CD4-positive, alpha-beta memory T cell (primary cell): ENCODE measurements at places on chromosomes 6 and 20.
A peak's percentile ranks its signal among the peaks of the same experiment; 100 is the strongest.

GRCh38 chr6:90790058-90790457 lies 203.2 kb upstream of the MAP3K7 start:
- no peak for DNase-seq

- peak; percentile 42 for DNase-seq
Measured at GRCh38 chr6:6515691-6516607, 72.6 kb upstream of the LY86 start.

DNA sequence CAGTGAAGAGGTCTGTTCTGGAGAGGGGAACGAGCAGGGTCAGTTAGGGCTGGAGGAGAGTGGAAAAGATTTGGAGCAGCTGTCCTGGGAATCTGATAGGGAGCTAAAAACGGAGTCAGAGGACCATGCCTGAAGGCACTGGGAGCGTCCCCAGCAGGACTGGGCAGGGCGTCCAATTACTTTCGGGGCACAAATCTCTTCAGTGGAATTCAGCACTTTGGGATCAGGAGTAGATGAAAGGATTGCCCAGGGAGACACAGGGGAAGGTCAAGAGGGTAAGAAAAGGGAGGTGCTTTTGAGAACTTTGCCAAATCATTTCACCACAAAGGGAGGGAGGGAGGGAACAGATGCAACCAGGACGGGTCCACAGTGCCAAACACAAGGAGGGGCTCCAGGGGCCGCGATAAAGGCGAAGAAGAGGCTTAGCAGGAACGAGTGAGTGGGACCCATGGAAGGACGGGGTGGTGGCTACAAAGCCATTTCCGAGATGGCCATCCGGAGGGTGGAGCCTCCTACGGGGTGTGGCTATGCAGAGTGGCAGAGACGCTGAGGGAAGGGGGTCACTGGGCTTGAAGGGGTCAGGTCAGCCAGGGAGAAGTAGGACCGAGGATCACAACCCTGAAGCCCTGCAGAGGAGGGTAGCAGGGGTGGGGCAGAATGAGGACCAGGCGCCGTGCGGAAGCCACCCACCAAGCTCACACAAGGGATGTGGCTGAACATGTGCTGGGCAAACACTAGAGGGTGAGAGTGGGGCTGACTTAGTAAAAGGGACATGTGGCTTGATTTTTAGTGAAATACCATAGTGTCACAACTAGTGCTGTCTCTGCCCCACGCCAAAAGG lies 180.0 kb upstream of the RREB1 start:
- no peak for DNase-seq

GRCh38 chr6:20778912-20779311 lies 244.7 kb downstream of the CDKAL1 start:
- no peak for DNase-seq

DNA sequence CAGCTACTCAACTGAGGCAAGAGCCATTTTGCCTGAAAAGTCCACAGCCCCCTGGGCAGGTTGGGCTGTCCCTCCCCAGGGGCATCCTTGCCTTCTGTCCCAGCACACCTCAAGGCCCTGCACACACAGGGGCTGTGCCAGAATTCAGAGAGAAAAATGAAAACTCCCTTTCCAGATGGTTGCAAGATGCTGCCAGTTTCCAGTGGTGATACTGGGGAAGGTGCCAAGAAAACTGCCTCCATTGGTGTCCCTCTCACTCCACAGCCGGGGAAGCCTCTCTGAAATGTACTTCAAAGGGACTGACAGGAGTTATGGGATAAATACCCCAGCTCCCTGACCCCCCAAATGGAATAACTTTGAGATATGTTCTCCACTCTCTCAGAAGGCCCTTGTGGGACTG lies 154.2 kb upstream of the MAFB start:
- DNase-seq = no peak

DNA sequence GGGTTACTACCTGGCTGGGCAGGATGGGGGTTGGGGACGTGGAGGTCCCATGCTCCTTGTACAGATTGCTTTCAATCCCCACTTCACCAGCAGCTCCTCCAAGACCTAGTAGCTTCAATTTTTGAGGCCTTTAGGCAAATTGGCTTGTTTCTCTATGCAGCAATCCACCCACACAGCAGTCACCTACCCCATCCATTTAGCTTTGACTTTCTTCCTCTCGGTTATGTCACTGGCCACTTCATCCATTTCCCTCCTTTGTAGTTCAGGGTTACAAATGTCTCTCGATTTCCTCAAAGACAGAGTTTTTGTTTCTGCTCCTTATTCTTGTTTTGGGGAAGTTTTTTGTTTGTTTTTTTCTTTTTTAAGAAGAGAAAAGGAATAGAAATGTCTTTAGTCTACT lies 33.4 kb upstream of the RSPO4 start:
- no peak for DNase-seq

DNA sequence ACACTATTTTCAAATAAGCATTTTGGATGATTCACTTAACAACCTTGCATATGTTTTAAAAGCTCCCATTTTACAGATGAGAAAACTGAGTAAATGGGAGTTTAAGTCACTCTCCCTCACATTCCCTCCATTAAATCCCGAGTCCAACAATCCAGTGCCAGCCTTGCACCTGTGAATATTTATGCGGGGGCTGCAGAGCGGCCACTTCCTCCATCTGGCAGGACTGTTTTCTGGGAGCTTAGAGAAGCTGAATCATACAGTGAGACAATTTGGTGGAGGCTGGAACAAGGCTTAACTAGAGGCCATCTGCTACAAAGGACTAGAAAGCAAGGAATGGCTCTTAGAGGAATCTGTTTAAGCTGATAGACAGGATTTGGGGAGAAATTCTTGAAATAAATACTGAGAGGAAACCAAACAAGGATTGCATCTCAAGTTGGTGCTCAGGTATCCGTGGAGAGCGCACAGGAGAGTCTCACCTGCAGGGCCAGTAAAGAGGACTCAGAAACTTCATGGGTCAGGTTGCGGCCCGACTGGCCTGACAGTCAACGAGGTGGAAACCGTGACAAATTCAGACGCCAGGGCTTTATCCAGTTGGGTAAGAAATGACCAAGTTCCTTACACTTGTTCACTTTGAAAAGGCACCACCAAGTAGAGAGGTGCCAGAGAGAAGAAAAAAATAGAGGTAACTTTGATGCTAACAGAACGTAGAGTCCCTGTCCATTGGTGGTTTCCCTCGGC lies 478.5 kb downstream of the QKI start:
- DNase-seq = no peak

DNA sequence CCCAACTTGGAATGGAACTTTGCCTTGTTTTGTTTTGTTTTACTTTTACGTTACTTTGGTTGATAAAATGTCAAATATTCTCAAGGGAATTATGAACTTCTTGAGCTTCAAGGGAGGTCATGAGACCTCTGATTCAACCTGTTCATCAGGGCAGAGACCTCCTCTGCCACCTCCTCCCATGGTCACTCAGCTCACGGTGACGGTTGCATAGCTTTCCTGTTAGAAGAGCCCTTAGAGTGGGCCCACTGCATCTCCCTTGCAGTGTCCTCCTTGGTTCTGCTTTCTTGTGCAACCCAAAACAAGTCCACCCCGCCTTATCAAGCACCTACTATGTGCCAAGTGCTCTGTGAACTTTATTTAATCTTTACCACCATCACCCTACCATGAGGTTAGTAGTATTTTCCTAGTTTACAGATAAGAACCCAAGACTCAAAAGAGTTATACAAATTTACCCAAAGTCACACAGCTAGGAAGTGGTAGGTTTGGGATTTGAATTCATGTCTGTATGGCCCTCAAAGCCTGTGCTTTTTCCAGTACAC lies 15.5 kb downstream of the TM9SF4 start:
- no peak for DNase-seq

DNA sequence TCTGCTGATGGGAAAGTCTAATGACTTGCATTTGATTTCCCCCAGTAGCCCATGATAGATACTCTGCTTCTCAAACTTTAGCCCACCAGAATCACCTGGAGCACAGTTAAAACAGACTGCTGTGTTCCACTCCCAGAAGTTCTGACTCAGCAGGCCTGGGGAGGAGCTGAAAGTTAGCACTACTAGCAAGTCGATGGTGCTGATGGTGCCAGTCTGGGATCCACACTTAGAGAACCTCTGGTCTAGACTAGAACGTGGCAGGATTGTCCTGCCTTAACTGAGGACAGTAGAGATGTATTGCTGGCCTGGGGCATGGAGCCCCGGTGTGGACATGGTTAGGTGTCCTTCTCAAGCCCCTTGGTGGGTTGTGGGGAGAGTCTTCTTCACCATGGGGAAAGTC lies 8.7 kb downstream of the TOX2 start:
- no peak for DNase-seq

DNA sequence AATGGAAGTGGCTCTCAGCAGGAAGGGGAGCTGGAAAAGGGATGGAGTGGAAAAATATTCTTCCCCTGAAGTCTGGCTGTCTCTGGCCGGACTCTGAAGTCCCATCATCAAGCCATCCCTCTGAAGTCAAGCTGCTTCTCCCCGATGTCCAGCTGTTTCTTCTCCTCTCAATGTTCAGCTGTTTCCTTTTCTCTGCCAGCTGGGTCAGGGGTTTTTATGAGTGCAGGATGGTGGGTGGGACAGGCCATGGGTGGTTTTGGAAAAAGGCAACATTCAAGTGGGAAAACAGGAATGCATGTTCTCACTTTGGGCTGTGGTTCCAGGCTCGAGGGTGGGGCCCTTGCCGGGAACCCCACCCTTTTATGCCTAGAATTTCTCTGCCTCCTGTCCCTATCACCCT lies 48.4 kb upstream of the FAM184A start:
- no peak for DNase-seq

GRCh38 chr20:45363611-45364492 lies 896 bp downstream of the SYS1 start:
- DNase-seq = no peak

DNA sequence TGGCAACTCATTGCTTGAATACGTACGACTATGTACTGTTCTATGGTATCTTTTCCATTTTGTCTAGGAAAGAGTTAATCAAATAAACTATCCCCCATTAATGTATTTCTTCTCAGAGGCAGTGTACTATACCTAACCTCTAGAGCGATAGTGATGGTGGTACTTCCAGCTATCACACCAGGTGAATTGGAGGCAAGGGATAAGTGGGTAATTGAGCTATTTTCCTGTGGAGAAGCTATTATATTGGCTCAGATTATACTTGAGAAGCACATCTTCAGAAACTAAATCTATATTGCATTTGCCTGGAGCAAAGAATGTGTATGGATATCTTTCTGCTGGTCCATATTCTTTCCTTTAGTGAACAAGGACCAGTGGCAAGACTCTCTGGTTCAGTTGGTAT lies 430.7 kb upstream of the KHDRBS2 start:
- no peak for DNase-seq

GRCh38 chr6:116046737-116047136 lies 14.0 kb downstream of the FRK start:
- DNase-seq = no peak

DNA sequence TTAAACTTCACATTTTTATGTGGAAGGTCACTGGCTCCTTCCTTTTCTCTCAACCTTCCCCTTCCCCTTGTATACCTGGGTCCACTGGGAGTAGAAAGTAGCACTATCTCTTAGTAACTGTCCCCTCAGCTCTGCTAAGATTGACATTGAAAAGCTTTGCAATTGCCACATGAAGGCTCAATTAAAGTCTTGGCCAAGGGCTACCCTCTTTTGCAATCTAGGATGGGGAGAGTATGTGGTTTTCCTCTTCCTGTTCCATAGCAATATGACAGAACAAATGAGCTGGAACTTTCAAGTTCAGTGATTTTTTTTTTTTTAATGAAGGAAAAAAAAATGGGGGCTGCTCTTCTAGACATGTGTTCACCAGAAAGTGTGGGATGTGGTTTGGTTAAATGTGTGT lies 37.1 kb downstream of the PROKR2 start:
- DNase-seq = no peak

DNA sequence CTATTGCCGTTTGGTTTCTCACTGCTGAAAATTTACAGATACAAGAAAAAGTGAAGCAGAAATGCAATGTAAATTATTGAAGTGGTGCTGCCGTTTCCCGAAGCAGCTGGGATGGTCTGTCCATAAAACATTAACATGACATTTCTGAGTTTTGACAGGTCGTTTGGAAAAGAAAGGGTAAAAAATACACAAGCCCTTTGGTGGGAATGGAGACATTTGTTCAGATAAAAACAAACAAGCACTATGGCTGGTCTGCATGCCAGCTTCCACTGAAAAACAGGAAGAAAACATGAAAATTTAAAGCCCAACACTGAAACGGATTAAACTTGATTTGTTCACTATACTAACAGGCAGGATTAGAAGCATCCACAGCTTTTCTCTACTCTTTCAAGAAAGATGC lies 155.2 kb downstream of the FRK start:
- no peak for DNase-seq

DNA sequence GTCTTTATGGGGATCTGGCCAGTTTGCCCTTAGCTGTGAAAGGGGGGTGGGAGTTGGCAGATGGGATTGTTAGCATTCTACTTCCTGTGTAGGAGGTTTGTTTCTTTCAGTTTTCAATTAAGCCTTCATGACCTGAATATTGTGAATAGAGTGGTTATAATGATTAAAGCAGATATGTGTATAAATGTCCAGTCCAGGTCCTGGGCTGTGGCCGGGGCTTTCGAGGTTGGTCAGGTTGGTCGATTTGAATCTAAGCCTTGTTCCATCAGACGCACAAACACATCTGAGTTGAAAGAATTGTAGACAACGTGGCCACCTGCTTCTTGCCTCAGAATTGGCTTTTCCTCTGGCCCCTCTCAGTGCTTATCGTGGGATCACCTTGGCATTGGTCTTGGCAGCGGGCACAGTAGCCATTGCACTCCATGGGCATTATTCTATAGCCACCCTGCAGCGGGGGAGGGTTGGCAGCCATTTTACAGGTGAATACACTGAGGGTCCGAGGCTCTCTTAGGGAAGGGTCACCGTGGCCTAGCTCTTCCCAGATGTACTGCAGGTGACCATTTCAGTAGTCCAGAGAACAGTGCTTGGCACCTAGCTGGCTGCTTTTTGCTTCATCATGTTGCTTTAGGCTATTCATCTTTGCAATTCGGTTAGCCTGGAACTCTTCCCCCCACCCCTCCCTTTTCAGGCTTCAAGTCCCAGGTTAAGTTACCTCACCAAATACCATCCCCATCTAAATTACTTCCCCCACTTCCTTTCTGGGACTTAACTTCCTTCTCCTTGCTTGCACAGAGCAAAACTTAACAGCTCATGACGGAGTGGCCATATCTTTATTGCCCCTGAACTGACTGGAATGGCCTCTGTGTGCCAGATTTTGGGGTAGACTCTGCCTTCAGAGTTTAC lies 1.1 kb downstream of the RNF114 start:
- no peak for DNase-seq

DNA sequence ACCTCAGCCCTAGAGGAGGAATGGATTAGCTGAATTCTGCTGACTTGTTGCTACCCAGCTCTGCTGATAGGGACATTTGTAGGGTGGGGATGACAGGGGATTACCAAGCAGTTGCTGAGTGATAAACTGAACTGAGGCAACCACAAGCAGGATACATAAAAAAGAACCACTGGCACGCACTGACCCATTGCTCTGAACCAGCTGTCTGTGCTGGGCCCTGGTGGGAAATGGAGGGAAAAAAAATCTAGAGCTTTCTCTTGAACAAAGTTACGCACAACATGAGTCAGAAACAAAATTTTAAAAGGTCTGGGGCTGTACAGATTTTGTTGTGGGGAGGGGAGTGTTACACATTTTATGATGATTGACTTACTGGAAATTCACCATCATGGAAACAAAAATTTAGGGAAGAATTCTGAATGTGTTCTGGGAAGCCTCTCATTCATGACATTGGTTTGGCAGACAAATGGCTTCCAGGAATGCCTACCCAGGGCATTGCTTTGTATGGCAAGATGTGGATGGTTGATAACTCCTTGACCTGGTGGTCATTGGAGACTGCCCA lies 37.7 kb downstream of the FOXO3 start:
- DNase-seq = no peak

GRCh38 chr20:59044796-59045195 lies 2.2 kb upstream of the PRELID3B start:
- DNase-seq = no peak
